ENCODE measurements at places on chromosomes 1 and 21.
A peak's percentile ranks its signal among the peaks of the same experiment; 100 is the strongest.

DNA sequence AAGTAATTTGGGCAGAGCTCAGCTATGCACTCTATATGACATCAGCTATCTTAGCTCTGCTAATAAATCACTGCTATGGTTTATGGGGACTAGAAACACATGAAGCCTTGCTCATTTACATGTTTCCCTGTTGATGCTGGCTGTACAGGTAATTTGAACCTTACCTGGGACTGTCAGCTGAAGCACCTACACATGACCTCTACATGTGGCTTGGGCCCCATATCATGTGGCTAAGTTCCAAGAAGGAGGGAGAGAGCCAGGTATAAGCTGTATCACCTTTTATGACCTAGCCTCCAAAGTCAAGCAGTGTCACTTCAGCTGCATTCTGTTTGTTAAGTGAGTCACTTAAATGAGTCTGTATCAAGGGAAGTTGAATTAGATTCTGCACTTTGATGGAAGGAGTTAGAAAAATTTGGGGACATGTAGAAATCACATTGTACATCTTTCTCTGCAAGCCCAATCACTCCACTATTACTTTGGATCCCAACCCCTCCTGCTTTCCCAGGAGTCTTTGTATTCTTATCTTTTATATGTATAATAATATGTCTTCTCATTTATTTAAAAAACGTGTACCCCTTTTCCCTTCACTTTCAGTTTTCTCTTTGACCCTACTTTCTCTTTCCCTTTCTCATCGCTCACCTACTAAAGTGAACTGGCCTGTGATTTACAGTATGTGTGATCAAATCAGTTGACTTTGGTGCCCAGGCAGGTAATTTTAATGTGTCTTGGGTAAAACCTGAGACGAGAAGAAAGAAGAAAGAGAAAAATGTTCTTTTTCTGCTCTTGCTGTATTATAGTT is 53.4 kb upstream of the PRKACB start:
- DNase-seq = no peak

GRCh38 chr1:235423214-235423652 is 56.0 kb downstream of the TBCE start:
- peak; percentile 16 for DNase-seq

- no peak for DNase-seq
Measured at GRCh38 chr1:62989497-62989896, 205.6 kb downstream of the ATG4C start.

- no peak for DNase-seq
Measured at GRCh38 chr1:22043198-22043769, 9.2 kb upstream of the CDC42 start.
